ENCODE measurements at places on chromosomes 2 and 18.

DNA sequence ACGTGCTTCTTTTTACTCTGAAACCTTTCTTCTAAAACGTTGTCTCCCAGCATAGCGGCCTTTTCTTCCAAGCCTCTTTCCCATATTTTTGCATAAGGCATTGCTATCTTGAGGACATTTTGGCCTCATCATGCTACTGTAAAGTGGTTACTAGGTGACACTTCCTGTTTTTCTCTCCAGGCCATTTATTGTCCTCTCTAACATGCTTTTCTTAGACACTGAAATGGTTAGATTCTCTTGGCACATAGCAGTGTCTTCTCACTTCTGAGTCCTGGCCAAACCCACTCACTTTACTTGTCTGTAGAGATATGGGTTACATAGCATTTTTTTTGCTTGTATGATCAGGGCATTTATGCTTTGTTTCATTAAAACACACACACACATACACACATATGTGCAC lies 50.1 kb upstream of the KCNH7 start:
- DNase-seq = peak; percentile 66

- DNase-seq = peak; percentile 96
Measured at GRCh38 chr2:105843476-105844374, 99.0 kb downstream of the NCK2 start.

- no peak for DNase-seq
Measured at GRCh38 chr2:111106706-111107105, 14.0 kb upstream of the BCL2L11 start.

DNA sequence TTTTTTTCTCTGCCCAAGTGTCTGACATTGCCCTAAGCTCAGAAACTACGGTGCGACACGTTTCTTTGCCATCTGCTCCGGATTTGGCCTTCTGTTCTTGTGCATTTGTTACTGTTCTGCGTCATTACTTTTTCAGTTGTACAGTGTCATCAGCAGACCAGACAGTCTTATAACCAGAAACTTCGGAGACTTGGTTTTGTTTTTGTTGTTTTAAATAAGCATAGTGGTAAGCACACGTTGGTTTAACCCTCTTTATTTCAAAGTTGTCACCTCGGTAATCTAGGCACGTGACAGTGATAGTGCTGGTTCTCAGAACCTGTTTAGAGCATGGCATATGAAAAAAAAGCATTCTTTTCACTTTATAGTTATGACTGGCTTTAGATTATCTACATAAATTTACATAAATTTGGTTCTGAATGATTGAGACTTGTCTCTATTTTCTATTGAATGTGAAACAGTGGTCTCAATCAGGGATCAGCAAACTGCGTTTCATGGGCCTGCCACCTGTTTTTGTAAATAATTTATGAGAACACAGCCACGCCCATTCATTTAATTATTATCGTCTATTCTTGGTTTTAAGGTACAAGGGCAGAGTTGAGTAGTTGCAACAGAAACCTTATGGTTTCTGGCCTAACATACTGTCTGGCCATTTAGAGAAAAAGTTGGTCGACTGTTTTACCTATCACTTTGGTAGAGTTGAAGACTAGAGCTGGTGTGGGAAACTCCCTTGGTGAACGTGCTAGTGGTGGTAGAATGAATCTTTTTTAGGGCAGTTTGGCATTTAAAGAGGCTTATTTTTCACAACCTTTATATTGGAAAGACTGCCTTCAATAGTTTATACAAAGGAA lies 106.5 kb downstream of the ZNF532 start:
- DNase-seq = no peak

DNA sequence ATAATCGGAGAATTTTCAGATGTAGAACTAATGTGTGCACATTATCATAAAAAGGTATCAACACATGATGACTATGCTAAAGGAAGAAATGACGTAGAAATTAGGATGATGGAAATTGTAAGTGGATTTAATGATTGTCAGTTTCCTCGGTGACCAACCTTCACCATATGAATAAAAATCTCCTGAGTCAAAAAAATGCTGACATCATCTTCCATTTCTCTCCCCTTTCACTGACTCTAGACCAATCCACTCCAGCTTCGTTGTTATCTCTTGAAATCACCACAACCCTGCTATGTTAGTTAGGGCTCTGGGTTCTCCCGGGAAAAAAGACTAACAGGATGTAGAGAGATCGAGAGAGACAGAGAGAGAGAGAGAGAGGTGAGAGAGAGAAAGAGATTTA lies 204.8 kb upstream of the KYNU start:
- DNase-seq = peak; percentile 26

GRCh38 chr18:9905401-9905922 lies 8.4 kb upstream of the VAPA start:
- no peak for DNase-seq

DNA sequence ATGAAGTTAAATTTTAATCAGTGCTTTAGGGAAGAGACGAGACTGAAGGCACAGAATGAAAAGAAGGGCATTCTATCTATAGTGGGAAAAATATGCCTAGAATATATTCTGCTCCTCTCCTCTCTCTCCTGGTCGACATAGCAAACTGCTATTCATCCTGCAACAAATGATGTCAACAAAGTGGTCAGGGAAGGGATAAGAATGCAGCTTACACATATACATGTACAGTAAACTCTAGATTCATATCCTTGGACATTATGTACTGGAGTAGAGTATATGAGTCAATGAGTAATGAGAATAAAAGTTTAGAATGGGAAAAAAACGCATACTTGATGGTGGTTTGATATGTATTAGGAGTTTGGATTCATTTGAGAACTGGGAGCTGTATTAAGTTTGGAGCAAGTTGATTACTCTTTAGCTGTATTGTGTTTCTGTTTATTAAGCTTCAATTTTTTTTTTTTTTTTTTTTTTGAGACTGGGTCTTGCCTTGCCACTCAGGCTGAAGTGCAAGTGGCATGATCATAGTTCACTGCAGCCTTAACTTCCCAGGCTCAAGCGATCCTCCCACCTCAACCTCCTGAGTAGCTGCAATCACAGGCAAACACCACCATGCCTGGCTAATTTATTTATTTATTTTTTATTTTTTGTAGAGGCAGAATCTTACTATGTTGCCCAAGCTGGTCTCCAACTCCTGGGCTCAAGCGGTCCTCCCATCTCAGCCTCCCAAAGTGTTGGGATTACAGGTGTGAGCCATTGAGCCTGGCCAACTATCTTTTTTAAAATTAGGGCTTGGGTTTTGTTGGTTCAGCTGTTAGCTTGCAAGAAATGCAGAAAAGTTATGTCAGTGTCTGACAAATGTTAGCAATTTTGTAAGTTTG lies 53.8 kb downstream of the STAT1 start:
- DNase-seq = no peak

GRCh38 chr2:1907849-1908533 lies 163.7 kb upstream of the PXDN start:
- no peak for DNase-seq

- no peak for DNase-seq
Measured at GRCh38 chr18:34623557-34623956, 86.5 kb upstream of the DTNA start.

Data from mesendoderm (in vitro differentiated cells).